ENCODE measurements at places on chromosomes 4 and X.

DNA sequence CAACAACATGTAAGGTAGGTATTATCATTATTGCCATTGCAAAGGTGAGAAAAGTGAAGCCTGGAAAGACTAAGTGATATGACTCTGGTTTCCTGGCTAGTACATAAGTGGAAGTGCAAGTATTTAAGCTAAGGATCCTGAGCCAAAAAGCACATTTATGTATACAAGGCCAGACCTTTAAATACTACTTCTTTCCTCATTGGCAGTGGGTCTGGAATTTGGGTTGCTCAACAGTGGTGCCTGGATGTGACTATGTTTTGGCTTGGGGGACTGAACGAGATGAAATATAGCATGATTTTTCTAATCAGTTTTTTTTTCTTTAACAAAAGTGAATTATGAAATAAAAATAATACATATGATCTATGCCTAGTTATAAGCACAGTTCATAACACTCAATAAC, 7.4 kb upstream of the FGF13 start:
- no peak for DNase-seq

DNA sequence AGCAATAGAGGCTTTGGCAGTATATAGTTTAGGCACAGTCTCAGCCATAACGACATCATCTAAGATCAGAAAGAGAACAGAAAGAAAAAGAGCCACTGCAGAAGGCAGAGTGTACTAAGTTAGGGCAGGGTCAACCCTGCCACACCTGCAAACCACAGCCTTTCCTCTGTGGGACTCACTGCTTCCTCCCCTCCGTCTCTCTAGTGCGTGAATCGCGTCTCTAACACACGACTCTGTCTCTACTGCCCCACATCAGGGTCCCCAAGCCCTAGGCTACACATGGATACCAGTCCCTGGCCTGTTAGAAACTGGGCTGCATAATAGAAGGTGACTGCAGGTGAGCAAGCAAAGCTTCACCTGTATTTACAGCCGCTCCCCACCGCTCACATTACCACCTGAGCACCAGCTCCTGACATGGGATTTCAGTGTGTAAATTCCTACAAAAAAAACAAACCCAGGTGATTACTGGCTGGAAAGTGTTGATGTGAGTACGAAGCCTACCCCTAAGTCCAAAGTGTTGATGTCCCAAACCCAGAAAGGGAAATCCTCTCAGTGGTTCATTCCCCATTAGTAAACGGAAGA, 128.9 kb downstream of the PRKX start:
- no peak for DNase-seq

GRCh38 chr4:9874385-9874784, 93.0 kb downstream of the DRD5 start:
- no peak for DNase-seq

GRCh38 chr4:18635531-18635930, 614.0 kb upstream of the LCORL start:
- no peak for DNase-seq

- DNase-seq = no peak
Measured at GRCh38 chr4:73866246-73866645, 2.9 kb upstream of the CXCL1 start.

DNA sequence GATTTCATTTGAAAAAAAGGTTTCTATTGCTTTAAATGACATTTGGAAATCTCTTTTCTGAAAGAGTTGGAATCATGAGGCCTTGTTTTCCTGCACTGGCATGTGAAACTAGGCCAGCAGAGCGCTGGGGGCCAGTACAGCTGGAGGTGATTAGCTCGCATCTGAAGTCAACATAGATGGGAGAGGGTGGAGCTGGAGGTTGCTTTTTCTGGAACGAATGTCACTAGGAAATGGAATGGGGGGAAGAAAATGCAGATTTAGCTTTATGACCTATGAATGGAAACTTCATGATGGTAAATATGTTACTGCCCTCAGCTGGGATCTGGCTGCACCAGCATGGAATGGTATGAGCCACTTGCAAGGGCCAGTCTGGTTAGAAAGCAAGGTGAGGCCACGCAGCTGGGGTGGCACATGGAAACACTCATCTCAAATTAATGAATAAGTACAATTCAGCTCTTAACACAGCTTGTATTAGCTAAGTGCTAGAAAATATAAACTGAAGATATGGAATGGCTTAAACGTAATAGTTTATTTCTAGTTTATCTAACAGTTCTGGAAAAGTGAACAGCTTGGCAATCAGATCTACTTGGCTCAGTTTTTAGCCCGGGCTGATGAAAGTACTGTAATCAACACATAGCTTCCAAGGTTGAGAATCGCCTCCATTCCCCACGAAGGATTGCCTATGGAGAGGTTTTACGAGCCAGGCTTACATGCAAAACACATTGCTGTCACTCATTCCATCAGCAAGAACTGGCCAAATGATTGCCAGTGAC, 32.5 kb downstream of the SLC10A6 start:
- DNase-seq = no peak

DNA sequence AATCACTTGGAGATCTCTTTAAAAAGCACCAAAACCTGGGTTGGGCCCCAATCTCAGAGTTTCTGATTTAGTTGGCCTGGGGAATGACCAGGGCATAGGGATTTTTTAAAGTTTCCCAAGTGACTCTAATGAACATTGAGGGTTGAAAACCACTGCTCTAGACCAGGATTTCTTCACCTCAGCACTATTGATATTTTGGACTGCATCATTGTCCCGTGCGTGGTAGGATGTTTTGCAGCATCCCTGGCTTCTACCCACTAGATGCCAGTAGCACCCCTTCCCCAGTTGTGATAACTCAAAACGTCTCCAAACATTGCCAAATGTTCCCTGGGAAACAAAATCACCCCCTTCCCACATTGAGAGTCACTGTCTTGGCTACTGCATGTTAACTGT, 61.8 kb downstream of the ATXN3L start:
- no peak for DNase-seq

- no peak for DNase-seq
Measured at GRCh38 chr4:155085843-155086530, 122.4 kb upstream of the NPY2R start.

- DNase-seq = no peak
Measured at GRCh38 chr4:128394778-128395177, 107.2 kb upstream of the PGRMC2 start.

- DNase-seq = no peak
Measured at GRCh38 chr4:58936436-58936835, 1826.3 kb upstream of the IGFBP7 start.

DNA sequence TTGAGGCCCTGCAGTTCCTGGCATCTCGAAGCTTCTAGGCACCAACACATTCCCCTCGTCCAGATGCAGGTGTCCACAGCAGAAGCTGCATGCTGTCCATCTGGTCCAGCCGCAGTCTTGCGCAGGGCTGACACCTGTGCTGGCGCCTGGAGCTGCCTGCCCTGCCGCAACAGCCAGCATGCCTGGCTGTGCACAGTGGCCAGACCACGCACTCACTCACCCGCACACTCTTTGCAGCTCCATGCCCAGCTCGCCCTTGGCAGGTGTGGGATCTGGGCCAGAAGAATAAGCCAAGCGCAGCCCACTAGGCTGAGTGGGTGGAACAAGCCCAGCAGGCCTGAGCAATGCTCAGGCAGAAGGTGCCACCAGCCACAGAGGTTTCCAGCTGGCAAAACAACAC, 125.6 kb downstream of the PARM1 start:
- DNase-seq = no peak

- DNase-seq = no peak
Measured at GRCh38 chr4:60885011-60885410, 315.1 kb upstream of the ADGRL3 start.

DNA sequence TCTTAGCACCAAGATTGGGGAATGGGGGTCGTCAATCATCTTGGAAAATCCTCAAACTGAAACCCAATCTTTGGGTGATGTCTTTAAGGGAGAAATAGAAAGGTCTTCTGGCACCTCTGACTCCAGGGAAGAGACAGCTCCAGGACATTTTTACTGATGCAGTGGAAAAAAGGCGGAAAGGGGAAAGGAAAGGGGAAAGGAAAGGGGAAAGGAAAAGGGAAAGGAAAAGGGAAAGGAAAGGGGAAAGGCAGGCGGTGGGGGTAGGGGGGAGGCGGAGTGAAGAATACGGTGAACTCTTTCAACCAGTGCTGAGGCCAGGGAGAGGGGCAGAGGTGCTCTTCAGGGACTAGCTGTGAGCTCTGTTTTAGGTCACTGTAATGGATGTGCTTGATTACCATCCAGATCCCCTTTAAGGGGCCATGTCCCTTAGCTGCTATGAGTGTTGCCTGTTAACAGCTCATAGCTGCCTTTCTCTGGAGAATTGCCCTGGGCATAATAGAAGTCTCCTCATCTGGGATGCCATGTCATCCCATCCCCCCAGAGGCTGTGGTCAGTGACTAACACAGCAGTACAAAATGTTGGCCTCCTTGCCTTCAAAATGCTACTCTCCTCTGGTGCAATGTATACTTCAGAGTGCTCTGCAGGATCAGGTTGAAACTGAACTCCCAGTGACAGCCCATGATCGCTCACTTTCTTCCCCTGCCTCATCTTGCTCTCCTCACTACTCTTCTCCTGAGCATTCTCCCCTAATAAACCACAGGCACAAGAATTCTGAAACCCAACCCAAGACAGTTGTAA, 92.4 kb upstream of the AP1S2 start:
- DNase-seq = no peak

- DNase-seq = no peak
Measured at GRCh38 chrX:53073115-53073586, 9.0 kb upstream of the TSPYL2 start.

DNA sequence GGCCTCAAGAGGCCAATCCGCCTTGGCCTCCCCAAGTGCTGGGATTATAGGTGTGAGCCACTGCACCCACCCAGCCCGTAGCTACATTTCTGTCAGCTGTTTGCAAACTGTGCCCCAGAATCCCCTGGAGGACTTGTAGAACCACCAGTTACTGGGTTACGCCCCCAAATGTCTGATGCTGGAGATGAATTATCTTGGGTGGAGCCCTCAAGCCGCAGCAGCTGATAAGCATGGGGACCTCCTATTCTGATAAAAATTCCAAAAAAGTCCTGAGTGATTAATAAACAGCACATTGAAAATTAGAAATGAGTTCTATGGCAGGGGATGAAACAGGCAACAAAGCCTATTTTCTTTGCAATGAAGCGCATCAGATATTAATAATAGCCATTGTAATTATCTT, 105.0 kb downstream of the PTTG2 start:
- no peak for DNase-seq

- DNase-seq = no peak
Measured at GRCh38 chrX:149819371-149819770, 37.6 kb downstream of the MAGEA9 start.

- no peak for DNase-seq
Measured at GRCh38 chrX:143674926-143675325, 39.0 kb upstream of the SLITRK4 start.

- no peak for DNase-seq
Measured at GRCh38 chr4:135770505-135770904, 1568.9 kb upstream of the PABPC4L start.

DNA sequence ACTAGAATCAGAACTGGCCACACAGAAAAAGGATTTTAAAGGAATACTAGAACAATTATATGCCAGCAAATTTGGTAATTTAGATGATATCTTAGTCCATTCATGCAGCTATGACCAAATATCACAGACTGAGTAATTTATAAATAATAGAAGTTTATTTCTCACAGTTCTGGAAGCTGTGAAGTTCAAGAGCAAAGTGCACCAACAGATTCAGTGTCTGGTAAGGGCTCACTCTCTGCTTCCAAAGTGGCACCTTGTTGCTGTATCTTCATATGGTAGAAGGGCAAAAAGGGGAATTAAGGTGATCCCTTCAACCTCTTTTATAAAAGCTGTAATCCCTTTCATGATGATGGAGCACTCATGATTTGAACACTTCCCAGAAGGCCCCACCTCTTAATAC, 20.3 kb downstream of the TNIP2 start:
- no peak for DNase-seq

- DNase-seq = no peak
Measured at GRCh38 chrX:24550166-24550565, 85.1 kb downstream of the PDK3 start.

- no peak for DNase-seq
Measured at GRCh38 chr4:118734491-118735205, 49.5 kb downstream of the METTL14 start.

GRCh38 chrX:105553118-105553517, 269.2 kb upstream of the NRK start:
- no peak for DNase-seq

DNA sequence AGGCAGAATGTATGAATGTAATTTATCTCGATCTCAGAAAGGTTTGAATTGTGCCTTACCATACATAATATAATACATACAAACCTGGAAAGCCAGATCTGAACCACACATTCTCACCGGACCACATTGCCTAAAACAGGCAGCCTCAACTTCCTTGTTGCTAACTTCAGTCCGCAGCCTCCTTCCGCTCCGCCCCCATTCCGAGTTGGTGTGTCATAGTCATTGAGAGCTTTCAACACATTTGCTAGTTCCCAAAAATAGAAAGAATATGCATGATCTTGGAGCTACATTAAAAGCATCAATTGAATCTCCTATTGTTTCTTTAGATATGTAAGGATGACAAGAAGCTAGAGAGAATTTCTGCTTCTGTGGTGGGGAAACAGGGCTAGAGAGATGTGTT, 127.2 kb downstream of the ARHGEF9 start:
- no peak for DNase-seq

GRCh38 chrX:53223955-53224859, 800 bp downstream of the KDM5C start:
- no peak for DNase-seq

DNA sequence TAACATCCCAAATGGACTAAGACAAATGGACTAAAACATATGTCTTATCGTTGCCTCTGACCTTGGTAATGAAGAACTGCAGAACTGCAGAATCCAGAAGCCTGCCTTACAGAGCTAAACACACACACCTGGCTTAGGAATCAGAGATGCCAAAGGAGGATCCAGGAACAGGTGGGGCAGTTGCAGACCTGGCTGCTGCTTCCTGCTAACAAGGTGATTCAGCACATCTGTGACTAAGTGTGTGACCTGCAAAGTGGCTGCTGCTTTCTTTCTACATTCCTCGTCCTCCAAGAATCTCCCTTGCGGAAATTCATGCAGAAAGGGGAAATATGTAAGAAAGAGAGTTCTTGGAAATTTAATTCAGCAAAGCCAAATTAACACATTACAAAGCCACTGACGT, 96.8 kb upstream of the NLGN4X start:
- DNase-seq = no peak

GRCh38 chr4:81505004-81505598, 33.4 kb upstream of the RASGEF1B start:
- peak; percentile 35 for DNase-seq

GRCh38 chrX:69746051-69746450, 130.1 kb downstream of the EDA start:
- DNase-seq = no peak

GRCh38 chr4:2866160-2866861, 22.7 kb downstream of the ADD1 start:
- DNase-seq = no peak

DNA sequence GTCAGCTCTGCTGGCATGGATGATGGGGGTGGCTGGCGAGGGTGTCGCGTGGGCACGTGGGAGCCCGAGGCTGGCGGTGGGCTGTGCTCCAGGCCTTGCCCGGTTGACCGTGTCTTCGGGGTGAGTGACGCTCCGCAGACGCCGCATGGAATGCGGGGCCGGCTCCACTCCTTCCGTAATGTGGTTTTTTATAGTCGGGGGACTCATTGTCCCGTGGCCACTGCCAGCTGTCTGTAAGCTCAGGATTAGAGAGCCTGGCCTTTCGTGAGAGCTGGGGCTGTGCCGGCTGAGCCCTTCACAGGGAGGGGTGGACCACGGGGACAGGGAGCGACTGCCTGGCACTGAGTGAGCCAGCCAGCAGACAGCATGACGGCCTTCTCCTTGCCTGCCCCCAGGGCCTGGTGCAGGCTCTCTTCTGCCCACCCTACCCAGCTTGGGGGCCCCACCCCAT, 20.4 kb downstream of the DOK7 start:
- DNase-seq = no peak

- peak; percentile 19 for DNase-seq
Measured at GRCh38 chr4:1337376-1337831, 9.6 kb upstream of the UVSSA start.

Data from activated gamma-delta T cell treated with anti-CD3 and anti-CD28 coated beads, Interleukin-2, amount 50 U/mL, for 16 hours (primary cell).